ENCODE measurements at places on chromosomes 3 and 15. TPM values are rescaled to one million over a fixed set of nuclear protein-coding genes. Genes with fewer than 3 reads are reported as not detected.

DNA sequence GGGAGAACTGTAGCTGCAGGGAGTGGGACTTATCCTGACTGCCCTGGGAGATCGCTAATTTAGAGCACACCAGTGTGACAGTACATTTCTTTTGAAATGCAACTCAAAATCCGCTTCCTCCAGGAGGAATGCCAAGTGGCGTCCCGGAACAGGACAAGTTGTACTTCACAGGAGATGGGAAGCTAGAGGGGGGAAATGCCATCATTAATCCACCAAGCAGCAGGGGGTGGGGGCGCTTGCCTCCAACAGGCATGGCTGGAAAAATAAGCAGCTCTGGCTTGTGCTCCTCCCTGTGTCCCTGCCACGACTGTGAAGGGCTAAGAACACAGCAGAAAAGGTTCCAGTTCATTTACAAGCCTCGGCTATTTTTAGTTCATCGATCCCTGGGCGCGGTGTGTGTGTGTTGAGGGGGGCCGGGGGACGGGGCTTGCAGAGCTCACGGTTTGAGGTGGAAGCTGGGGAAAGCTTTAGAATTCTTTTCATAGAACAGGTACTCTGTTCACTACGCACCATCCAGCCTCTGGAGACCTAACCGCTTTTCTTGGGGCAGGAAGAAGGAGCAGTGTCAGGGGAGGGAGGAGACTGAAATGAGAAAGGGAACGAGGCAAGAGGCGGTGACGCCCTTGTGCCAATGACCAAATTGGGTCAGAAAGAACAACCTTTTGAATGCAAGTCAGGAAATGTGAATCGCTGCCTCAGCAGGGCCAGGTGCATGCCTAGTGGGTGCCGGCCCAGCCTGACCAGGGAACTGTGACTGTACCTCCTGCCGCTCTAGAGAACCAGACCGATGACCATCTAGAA, 51.8 kb upstream of the DGKG start:
- peak; percentile 55 for DNase-seq

- no peak for DNase-seq
Observed at GRCh38 chr3:156619376-156619775, 55.0 kb upstream of the TIPARP start.

DNA sequence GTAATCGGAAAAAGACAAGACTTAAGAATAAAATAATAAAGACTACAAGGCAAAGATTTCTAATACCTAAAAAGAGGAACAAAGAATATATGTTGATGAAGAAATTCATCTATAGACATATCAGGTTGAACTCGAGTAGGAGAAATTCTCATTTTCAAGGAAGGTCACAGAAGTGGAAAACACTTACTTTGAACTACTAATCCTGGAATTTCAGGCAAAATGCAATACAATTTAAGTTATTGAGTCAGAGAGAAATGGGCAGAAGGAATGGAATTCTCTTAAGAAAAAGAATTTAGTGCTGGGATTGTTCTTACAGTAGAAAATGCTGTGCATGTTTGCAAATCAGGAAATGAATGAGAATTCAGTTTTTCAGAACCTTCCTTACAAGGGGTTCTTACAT, 135.9 kb upstream of the TGFBR2 start:
- no peak for DNase-seq

- no peak for DNase-seq
Observed at GRCh38 chr3:138348754-138349739, 668 bp downstream of the MRAS start.

- no peak for DNase-seq
Observed at GRCh38 chr15:76642671-76643070, 262.5 kb downstream of the SCAPER start.

DNA sequence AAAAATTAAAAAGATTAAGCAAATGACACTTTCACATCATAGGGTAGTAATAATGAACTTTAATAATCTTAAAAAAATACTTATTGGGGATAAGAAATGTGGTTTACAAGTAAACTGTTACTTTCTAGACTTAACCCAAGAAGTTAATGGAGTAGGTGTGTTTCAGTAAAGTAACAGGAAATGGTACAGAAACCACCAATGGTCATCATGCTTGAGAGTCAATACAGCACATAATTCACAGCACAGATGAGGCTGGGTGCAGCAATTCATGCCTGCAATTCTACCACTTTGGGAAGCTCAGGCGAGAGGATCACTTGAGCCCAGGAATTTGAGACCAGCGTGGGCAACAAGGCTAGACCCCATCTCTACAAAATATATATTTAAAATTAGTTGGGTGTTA, 11.5 kb upstream of the USP50 start:
- DNase-seq = no peak

The PTH1R gene
- 1.7 TPM for total RNA-seq

The TGM5 gene
- total RNA-seq = not detected

Data from A673 (cell line).